Esophagus squamous epithelium (tissue), 5 donors: ENCODE measurements at places on chromosomes 3 and 15.

DNA sequence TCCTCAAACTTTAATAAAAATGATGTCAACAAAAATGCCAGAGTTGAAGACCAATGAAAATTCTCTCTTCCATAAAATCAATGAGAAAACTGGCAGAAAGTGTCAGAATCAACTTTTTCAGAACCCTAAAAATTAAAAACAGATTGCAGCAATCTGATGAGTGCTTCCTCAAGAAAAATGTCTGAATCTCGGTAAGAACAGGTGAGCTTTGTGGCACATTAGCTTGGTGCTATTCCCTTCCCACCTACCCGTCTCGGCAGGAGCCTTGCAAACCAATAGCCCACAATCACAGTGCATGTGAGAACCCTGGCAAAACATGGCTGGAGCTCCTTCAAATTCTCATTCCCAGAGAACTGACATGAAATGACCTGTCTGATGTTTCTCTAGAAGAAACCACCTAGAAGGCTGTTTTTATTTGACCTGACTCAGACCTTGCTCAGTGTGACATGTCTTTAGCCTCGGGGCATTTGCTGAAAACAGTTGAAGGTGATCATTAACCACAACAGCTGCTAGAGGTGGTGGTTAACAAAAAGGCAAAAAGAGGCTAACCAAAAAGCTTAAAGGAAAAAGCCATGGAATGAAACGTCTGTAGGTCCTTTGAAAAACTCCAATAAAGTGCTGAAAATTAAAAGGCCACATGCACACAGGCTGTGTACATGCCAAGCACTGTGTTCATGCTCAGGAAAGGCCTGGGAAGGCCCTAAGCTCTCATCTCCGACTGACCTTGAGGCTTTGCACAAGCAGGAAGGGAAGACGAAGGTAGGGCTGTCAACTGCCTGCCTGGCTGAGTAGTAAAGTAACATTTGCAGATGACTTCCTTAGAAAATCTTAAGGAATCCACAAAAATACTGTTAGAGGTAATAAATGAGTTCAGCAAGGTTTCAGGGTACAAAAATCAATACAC is 253.0 kb upstream of the NSMCE3 start:
- DNase-seq, result no peak

DNA sequence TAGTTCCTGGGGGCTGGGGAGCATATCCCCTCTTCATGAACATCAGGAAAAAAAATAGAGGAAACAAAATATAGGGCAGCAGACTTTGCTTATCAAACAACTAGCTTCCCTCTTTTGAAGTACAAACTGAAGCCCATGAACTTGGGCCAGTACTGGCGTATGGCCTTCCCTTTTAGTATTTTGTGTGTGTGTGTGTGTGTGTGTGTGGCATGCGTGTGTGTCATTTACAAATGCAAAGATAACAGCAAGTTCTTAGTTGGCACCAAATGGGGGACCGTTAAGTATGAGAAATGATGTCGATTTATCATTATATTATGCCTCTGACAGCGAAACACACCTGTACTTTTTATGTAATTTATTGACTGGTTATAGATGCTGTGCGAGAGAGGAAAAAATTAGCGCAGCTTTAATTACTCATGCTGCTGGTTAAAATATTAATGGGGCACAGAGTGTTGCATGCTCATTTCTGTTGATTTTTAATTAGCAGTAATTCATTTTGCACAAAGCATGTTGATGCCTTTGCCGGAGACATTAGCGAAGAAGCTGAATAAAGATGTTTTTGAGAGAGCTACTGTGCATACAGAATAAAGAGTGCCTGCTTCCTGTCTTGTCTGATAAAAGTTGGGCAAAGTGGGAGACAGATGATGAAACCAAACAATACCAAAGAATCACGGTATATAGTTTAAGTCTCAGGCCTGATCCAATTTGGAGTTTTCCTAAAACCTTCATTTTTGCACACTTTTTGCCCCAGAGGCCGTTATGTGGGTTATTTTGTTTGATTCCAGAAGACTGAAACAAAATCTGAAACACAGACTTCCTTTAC is 297.1 kb downstream of the SATB1 start:
- DNase-seq, result no peak

DNA sequence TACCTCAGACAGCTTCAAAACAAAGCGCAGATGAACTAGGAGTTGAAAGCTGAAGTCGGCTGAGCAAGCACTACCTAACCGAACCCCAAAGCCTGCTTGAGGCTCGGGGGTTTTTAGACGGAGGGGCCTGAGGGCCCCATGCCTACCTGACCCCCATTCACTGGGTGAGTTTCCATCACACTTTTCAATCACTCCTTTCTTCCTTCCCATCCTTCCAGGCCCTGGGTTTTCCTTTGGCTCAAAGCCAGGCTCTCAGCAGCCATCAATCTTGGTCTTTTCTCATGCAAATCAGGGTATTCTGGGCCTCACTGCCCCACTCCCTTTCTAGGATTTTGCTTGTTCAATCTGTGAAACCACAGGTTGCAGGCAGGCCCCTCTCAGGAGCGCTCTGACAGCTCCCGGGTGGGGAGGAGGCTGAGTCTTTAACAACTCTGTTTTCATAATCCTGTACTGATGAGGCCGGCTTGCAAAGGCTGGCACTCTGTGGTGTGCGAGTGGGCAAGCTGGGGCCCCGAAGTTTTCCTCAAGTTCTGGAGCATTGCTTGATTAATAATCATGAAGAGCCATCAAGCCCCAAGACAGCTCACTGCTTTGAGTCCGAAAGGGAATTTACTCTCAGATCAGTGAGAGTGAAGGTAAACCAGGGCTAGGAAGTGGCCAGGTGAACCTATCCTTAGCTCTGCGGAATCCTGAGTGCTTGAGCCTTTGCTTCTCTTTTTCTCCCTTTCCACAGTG is 97.6 kb downstream of the FRMD4B start:
- no peak for DNase-seq

DNA sequence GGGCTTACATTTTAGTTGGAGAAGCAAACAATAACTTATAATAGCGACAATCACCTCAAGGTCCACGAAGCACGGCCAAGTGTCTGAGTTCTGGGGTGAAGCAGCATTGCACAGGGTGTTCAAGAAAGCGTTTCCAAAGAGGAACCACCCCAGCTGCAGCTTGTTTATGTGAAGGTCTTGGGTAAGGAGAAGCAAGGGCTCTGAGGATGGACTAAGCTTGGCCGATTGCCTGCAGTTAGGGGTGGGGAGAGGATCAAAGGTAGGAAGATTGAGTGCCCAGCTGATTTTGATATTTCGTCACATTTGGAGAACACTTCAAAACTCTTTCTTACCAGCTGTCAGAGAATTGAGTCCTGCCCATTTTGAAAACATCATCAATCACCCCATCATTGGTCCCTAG is 321.6 kb upstream of the DNAJC19 start:
- DNase-seq, result no peak

GRCh38 chr3:53721187-53722119 is 124.8 kb downstream of the CHDH start:
- DNase-seq, result no peak

DNA sequence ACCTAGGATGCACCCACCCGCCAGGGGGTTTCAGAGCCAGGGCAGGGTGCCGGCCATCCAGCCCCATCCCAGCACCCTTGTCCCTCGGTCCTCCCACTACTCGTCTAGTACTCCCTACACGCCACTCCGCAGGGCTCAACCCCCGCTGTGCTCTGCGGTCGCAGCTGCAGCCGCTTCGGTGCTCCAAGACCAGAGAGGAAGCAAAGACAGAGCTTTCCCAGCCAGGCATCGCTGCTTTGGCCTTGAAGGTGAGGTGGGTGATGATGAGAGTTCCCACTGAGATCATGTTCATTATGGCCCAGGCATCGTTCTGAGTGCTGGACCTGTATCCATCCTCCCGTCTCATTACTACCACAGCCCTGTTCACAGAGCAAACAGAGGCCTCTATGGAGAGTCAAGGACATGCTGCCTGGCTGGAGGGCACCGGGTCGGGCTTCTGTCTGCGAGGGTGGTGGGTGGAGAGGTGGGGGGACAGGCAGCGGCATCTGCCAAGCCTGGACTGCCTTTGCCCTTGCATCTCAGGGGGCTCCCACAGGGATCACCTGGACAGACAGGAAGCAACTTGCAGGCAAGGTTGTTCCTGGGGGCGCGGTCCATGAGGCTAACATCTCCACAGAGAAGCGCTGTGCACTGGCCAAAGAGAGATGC is 66.9 kb downstream of the KLF13 start:
- DNase-seq, result no peak

GRCh38 chr3:24264748-24265158 is 229.9 kb downstream of the THRB start:
- DNase-seq, result no peak

- no peak for DNase-seq
These were observed 38.3 kb upstream of the IL12A start for GRCh38 chr3:159950156-159950898.

- DNase-seq, result no peak
These were observed 78.6 kb downstream of the MAGI1 start for GRCh38 chr3:65960087-65960486.

DNA sequence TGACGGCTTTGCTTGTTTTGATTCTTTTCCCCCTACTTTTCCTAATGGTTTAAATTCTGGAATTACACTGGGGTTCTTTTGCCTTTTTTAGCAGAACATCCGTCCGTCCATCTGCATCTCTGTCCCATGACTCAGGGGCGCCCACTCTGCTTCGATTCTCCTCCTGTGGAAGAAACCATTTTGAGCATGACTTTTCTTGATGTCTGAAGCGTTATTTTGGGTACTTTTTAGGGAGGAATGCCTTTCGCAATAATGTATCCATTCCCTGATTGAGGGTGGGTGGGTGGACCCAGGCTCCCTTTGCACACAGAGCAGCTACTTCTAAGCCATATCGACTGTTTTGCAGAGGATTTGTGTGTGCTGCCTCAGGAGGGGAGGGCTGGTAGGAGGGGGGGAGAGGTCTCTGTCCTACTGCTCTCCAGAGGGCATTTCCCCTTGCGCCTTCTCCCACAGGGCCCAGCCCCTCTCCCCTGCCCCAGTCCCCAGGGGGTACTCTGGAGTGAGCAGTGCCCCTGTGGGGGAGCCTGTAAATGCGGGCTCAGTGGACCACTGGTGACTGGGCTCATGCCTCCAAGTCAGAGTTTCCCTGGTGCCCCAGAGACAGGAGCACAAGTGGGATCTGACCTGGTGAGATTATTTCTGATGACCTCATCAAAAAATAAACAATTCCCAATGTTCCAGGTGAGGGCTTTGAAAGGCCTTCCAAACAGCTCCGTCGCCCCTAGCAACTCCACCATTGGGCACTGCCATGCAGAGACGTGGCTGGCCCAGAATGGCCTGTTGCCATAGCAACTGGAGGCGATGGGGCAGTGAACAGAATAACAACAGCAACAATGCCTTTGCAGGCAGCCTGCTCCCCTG is 19.5 kb upstream of the BSN start:
- DNase-seq, result no peak

DNA sequence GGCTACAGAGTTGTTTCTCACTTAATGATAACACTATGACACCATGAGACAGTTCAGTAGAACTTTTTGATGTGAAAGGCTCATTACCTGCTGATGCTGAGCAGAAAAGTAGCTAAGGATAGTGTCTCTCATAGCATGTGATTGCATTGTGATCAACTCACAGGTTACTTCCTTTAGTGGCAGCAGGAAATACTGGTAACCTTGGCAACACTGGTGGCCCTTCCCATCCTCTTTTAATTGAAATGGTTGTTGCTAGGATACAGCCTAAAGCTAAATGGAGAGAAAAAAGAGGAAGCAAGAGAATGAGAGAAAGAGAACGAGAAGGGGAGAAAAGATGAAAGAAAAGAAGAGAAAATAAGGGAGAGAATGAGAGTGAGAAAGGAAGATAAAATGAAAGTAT is 204.7 kb upstream of the GAP43 start:
- no peak for DNase-seq

DNA sequence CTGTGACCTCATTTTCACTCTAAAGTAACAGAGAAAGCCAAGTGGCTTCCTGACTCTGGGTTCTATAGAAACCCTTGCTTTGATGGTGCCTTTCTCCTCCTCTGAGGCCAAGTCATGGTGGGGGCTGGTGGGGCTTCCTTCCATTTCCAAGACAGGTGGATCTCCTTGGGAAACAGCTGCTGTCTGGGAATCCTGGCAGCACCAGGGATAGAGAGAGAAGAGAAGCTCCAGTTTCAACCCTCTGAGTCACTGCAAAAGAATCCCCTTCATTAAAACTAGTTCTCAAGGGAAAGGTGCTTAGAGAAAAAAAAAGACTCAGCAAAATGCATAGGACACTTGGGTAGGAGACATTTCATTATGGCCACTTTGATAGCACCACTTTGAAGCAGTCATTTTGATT is 614.4 kb downstream of the FHIT start:
- no peak for DNase-seq

DNA sequence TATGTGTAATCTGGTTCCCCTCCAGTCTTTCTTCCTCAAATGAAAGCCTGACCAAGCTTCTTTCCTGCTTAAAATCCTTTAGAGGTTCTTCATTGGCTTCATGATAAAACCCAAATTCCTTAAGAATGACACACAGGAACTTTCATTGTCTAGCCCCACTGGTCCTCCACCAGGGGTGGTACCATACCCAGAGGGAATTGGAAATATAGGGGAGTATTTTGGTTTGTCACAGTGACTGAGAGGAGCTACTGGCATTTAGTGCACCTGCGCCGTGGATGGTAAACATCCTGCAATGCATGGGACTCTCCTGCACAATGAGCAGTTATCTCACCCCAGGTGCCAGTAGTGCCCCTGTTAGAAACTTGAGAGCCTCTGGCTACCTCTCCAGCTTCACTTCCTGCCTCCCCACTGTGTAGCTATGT is 10.8 kb downstream of the ZWILCH start:
- no peak for DNase-seq

DNA sequence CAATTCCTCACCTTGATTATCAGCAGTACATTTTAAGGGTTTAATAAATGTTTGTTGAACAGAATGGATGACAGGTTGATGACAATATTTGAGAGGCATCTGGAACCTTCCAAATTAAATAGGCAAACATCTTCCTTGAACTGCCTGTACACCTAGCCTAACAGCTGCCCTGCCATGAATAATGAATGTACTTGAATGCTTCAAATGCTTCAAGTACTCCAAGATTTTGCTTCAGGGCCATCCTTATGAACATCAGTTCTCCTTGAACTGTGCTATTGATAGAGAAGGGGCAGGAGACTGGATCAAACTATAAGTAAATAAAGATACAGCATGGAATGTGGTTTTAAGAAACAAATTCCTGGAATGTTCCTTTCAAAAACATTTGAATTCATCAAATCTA is 136.8 kb downstream of the CHST2 start:
- no peak for DNase-seq

DNA sequence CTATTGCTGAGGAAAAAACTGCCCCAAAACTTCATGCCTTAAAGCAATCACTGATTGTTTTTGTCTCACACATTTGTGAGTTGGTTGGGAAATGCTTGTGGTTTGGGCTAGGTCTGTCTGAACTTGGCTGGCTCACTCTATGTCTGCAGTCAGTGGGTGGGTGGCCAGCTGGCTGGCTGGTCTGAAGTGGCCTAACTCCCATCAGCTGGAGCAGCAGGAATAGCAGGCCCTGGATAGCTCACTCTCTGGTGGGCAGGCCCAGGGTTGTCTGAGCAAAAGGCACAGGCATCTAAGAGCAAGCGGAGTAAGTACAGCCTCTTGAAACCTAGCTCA is 37.7 kb upstream of the PRR20G start:
- DNase-seq, result no peak

GRCh38 chr3:165518346-165518745 is 318.9 kb downstream of the BCHE start:
- DNase-seq, result no peak
